PC-9 (cell line): ENCODE measurements at places on chromosomes 13 and 19.

- no peak for DNase-seq
These were observed 10.1 kb downstream of the NLRP12 start for GRCh38 chr19:53813996-53814395.

DNA sequence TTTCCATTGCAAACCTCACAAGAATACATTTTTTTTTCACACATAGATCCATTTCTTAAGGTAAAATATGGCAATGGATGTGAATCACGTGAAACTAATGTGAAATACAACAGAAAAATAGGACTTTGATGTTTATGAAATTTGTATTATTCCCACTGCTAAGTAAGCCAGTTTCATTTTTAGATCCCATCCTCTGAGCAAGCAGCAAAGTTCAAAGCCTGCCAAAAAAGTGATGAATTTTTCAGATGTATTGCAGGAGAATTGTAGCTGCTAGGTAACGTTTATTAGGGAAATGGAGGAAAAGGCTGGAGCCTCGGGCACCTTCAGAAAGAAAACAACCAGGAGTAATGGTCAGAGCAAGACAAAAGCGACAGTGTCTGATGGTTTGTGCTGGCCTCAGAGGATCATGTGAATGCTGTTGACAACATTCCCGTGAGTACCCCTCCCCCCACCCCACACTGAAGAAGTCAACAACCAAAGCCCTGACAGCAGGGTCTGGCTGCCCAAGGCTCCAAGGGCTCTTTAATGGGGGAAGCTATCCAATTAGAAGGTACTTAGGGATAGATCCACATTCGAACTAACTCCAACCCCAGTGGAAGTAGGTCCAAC is 95.5 kb downstream of the OXGR1 start:
- DNase-seq: no peak

DNA sequence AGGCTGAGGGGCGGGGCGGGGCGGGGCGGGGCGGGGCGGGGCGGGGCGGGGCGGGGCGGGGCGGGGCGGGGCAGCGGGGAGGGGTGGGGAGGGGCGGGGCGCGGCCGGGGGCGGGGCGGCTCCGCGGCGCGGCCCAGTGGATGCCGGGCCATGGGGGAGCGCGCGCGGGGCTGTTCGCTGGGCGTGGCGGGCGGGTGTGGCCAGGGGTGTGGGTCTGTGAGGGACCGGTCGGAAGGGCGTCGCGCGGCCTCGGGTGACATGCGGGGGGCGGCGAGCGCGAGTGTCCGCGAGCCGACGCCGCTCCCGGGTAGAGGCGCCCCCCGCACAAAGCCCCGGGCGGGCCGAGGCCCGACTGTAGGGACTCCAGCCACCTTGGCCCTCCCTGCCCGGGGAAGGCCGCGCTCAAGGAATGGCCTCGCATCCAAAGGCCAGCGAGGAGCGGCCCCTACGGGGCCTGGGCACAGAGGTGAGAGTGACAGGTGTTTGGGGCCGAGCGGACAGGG is at the start of gene ZFP28:
Gene ZFP28, plus strand, starts transcription at position 188 of the 503 bp plus-strand sequence. Its CDS starts 71 bp downstream, at position 259.
- DNase-seq: no peak

GRCh38 chr13:73365681-73366080 is 306.9 kb downstream of the KLF5 start:
- DNase-seq: no peak

- no peak for DNase-seq
These were observed 2.3 kb downstream of the MATK start for GRCh38 chr19:3783660-3784584.

DNA sequence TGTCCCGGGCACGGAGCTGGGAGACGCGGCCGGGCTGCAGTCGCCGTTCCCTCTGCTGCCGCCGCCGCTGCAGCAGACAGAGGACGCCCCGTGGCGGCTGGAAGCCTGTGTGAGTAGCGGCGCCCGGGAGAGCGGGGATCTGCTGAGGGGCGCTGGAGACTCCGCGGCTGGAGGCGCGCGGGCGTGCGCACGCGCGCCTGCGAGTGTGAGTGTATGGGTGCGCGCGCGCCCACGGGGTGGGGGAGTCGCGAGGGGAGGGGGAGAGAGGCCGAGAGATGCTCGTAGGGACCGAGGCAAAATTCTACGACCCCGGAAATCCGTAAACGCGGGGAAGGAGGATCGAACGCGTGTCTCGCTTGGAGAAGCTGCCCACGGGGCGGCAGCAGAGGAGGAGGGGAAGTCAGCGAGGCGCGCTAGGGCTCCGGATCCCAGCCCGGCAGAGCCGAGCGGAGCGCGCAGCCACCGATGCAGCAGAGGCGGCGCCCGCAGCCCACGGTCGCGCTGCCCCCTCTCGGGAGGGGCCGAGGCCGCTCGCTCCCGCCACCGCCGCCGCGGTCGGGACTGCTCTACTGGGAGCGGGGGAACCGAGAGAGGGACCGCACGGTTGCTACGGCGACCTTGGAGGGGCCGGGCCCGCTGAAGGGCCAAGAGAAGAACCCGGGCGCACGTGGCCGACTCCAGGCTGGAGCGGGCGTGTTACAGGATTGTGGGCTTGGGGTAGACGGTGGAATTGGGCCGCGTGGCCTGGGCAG is at the start of gene ENOX1:
Gene ENOX1, minus strand, starts transcription at position 207 of the 752 bp plus-strand sequence.
- DNase-seq: no peak

- peak; percentile 72 for DNase-seq
These were observed 3.8 kb upstream of the MYPOP start for GRCh38 chr19:45906221-45906620.

GRCh38 chr19:46635920-46636761 is at the start of gene GNG8:
GNG8 (minus strand) TSS chr19:46636202; CDS start chr19:46634682, 1,520 bp downstream.
- no peak for DNase-seq

DNA sequence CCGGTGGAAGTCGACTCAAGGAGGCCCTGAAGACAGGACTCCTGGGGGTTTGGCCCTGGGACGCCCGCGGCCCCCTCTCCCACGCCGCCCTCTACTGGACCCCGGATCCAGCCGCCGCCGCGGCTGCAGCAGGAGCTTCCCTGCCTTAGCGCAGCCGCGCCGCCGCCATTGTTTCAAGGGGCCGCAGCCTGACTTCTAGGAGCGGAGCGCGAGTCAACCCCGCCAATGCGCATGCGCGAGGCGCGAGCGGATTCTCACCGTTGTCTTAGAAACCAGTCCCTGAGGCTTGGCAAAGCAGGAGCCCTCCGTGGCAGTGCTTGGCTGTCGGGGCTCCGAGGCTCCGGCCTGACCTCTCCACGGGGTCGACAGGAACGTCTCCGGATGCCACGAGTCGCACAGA is 19.1 kb upstream of the ZNF420 start:
- no peak for DNase-seq

DNA sequence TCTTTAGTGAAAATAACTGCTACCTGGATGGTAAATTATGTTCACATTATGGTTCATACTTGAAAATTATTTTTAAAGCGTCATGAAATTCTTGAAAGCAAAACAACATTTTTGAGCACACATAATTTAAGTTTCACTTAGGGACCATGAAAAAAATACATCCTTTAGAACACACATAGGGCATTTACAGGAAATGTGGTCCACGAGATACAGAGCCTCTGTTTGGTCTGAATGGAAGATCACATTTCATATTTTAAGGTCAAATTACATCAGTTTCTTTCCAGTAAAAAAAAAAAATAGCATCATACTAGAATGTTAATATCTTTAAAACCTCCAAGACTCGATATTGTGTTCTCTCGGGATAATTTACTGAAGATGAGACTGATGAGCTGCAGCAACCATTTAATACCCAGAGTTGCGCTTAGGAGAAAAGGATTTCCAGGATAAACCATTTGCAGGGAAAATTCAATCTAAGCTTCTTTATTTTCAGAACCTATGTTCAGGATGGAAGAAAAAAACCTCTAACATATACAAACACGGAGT is 720.7 kb downstream of the DIAPH3 start:
- DNase-seq: no peak

- no peak for DNase-seq
These were observed 41.6 kb downstream of the TM9SF2 start for GRCh38 chr13:99542788-99543406.

- no peak for DNase-seq
These were observed 37.9 kb downstream of the NAXD start for GRCh38 chr13:110653271-110653670.

DNA sequence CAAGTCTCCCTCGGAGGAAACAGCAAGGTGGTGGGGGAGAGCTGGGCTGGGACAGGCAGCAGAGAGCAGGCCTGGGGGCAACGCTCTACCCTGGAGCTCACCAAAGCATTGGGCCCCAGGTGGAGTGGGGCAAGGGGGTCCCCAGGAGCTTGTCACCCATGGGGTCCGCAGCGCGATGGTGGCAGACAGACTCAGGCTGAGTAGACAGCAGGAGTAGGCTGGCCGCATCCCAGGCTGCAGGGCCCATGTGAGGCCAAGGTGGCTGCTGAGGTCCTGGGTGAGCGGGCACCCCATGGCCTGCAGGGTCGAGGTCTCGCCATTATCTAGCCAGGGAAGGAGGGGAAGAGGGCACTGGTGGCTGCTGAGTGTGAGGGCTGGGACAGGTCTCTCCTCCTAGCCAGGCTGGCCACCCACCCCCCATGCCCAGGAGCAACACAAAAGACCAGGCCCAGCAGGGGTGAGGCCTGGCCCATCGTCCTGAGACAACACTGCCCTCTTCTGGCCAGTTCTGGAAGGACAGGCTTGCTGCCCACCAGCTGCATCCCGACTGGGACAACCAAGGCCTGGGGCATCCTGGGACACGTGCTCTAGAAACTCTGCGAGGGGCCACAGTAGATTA is 33.1 kb downstream of the CEBPG start:
- DNase-seq: peak; percentile 72

DNA sequence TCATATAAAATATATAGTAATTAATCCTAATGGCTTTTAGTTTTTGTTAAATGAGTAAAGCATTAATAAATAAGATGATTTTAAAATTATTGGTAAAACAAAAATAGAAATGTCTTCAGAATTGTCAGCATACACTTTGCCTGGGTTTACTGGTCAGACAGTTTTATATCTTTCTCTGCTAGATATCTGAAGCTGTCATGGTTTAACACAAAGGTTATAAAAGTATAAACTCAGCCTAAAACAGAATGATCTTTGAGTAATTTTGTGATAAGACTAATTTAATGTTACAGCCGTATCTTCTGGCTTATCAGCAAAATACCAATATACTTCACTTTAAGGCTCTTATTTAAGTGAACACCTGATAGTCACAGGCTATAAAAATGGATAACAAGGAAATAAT is 17.8 kb upstream of the NAA16 start:
- no peak for DNase-seq

- no peak for DNase-seq
These were observed 87.5 kb upstream of the CSNK1A1L start for GRCh38 chr13:37192956-37193355.

DNA sequence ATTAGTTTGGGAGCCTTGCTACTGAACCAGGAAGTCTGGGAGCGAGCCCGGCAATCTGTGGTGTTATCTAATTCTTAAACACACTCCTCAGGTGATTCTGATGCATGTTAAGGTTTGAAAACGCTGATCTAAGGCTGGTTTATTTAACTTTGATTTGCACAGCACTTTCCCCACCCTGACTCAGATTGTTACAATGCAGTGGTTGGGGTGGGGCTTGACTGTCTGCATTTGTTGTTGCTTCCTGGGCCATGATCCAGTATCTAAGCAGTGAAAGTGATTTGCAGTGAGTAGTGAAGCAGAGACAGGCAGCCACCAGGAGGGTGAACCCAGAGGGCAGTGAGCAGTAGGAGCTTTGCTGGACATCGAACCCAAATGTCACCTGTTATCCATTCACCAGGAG is 81.6 kb upstream of the ARGLU1 start:
- DNase-seq: peak; percentile 59

- no peak for DNase-seq
These were observed 266.7 kb upstream of the MAB21L1 start for GRCh38 chr13:35743165-35743564.

DNA sequence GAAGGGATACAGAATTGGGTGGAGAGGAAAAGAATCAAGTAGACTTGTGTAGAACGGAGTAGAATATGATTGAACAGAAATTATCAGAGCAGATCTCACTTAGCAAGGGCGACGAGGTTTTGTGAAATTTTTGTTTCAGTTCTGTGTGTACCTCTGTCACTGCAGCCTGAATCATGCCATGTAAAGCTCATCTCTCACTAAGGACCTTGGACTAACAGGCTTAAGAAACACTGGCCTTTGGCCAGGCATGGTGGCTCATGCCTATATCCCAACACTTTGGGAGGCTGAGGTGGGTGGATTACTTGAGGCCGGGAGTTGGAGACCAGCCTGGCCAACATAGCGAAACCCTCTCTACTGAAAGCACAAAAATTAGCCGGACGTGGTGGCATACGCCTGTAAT is 62.6 kb downstream of the MYH14 start:
- DNase-seq: no peak

DNA sequence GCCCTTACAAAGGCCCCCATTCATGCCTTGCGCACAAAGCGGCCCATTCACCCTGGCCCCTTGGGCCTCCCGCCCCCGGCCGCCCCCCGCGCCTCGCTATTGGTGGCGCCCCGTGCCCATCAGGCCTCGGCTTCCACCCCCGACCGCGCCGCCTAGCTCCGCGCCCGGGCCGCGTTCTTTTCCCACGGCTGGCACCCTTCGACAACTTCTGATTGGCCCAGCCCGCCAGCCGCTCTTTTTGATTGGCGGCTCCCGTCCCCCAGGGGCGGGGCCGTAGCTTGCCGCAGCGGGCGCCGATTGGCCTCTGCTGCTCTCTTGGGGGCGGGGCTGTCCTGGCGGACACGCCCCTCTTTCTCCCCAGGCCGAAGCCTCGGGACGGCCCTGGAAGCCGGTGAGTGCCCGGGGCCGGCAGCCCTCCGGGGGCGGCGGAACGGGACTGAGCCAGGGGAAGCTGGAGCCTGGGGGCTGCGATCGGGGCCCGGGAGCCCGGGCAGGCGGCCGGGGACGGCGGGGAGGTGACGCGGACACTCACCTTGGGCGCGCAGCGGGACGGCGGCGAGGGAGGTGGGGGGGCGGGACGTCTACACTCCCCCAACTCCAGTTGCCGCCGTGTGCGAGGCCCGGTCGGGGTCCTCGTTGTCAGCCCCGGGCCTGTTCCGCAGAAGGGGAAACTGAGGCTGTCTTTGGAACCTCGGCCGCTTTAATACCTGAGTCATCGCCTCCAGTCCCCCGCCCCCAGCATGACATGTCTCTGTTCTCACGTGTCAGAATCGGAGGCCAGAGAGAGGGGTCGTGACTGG is at the start of gene MYH14:
Gene MYH14, plus strand, starts transcription at position 342 of the 800 bp plus-strand sequence. CDS start 6,744 bp downstream, outside the sequence.
- peak; percentile 98 for DNase-seq

DNA sequence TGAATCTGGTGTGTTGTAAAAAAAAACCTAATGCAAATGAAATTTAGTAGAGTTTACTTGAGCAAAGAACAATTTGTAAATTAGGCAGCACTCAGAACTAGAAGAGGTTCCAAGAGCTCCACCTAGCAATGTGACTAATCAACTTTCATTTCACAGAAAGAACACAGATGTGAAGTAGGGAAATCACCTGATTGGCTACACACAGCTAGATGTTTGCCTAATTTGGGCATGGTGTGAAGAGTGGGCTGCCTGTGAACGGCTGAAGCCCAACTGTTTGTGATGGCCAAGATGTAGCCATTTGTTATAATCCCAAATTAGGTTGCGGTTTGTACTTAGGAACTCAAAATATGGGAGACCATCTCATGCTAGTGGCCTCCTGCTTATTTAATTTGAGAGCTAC is 724.4 kb upstream of the SLITRK5 start:
- DNase-seq: no peak
